T47D (cell line): ENCODE measurements at places on chromosomes 6 and 20.
A peak's percentile ranks its signal among the peaks of the same experiment; 100 is the strongest.

DNA sequence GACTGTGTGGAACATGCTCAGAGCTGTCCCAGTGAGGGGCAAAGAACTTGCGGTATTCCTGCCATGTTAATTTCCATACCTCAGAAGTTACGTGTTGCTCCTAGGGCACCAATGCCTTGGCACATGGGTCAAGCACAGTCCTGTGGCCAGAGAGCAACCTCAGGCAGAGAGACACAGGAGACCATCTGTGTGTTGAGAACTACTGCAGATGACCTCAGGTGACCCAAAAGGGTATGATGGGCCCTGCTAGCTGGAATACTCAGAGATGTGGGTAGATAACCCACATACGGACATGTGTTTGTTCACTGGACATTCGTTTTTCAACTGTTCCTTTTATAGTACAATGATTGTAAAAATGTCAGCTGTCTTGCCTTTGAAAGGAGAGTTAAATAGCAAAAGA is 71.5 kb upstream of the BMP2 start:
- no peak for DNase-seq

GRCh38 chr6:158832026-158832425 is 12.9 kb upstream of the EZR start:
- no peak for DNase-seq

GRCh38 chr6:159979136-159979874 is 10.4 kb downstream of the IGF2R start:
- DNase-seq = no peak

GRCh38 chr6:2225422-2226392 is 19.7 kb downstream of the GMDS start:
- no peak for DNase-seq

DNA sequence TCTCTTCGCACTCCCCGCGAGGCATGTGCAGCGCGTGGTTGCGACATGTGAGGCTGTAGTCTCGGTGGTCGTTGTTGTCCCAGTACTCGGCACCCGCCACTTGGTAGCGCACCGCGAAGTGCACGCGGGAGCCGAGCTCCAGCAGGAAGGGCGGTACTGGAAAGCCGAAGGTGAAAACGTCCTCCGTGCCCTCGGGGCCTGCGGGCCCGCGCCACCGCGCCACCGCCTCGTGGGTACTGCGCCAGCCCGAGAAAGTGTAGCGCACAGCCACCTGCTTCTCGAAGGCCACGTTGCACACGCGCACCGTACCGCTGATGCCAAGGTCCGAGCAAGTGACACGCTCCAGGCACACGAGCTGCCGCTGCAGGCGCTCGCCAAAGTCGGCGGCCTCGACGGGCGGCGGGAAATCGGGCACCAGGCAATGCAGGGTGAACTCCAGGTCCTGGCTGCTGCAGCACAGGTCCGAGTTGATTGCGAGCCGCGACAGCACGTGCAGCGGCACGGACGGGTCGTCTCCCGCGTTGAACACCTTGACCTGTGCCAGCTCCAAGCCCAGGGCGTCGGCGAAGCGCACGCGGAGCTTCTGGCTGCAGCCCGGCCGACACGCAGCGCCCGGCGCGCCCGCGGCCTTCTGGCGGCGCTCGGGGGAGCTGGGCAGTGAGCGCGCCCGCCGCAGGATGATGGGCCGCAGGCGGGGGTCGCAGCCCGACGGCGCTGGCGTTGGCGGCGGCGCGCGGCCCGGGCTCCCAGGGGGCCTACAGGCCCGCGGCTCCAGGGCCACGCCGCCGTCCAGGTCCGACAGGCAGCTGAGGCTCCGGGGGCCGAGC is 840 bp downstream of the PPP1R3D start:
- DNase-seq = no peak

DNA sequence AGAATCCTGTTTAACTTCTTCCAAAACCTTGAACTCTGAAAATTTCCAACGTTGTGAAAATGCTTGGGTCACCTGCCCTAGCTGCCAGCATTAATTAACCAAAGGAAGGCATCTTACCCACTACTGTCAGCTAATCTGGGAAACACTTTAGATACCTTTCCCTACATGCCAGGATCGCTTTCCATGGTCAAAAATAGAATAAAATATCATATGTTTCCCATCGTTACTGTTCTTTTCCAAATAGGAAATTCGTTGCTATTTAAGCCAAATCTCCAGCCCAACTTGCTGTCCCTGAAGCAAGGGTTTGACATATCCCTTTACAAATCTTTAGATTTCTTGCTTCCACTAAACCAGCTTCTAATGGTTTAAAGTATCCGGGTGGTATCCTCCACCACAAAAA is 157.5 kb downstream of the AIG1 start:
- DNase-seq = no peak

GRCh38 chr6:5044866-5045265 is 40.3 kb upstream of the PPP1R3G start:
- DNase-seq = no peak

GRCh38 chr6:14681699-14682487 is 564.0 kb upstream of the JARID2 start:
- no peak for DNase-seq

- no peak for DNase-seq
These were observed 114.5 kb downstream of the SLC16A10 start for GRCh38 chr6:111201764-111202163.

DNA sequence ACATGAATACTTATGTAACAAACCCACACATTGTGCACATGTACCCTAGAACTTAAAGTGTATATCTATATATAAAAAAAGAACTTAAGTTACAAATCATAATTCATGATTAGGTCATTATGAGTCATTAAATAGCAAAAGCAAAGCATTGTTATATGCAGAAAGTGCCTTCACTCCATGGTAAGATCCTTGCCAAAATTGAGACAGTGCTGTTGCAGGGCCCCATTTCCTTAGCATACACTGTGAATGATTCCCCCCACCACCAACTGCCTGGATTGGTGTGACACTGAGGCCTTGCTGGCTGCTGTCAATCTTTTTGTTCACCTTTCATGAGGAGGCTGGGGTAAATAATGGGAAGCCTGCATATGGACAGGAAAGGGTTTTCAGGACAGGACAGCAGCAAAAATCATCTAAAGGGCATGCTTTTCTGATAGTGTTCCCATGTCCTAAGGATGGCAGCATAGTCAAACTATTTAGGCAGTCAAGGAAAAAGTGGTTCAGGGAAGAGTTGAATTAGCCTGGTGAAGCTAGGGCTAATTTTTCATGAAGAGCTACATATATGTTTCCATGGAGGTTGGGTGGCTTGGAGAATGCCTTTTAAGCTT is 188.2 kb upstream of the ASCC3 start:
- DNase-seq = peak; percentile 5
